Natural killer cell treated with Interleukin-12 subunit alpha and Interleukin-12 subunit beta and Interleukin-15 and Interleukin-18, amount 100 ng/mL, for 72 hours (primary cell): ENCODE measurements at places on chromosomes 13 and 19. TPM values are rescaled to one million over a fixed set of nuclear protein-coding genes. Genes with fewer than 3 reads are reported as not detected.
A peak's percentile ranks its signal among the peaks of the same experiment; 100 is the strongest.

GRCh38 chr13:49314344-49314882 is 66.7 kb downstream of the CDADC1 start:
- no peaks in the 10 kb centered on the region for H3K4me1 ChIP-seq
- no peaks in the 10 kb centered on the region for H3K36me3 ChIP-seq
- H3K27ac ChIP-seq = peak overlapping the region; percentile 12

GRCh38 chr19:18311502-18312091 is 11.3 kb downstream of the LSM4 start:
- no peak overlapping the region for H3K27ac ChIP-seq
- no peaks in the 10 kb centered on the region for H3K27me3 ChIP-seq
- no peaks in the 10 kb centered on the region for H3K4me1 ChIP-seq

GRCh38 chr13:99266827-99267226 is 8.6 kb upstream of the GPR18 start:
- no peak overlapping the region for H3K4me3 ChIP-seq
- no peak for DNase-seq
- H3K4me1 ChIP-seq = peaks cover 35% of the 10 kb centered on the region
- no peak overlapping the region for H3K27ac ChIP-seq
- H3K27me3 ChIP-seq = no peaks in the 10 kb centered on the region
- peaks cover under 1% of the 10 kb centered on the region for H3K36me3 ChIP-seq

DNA sequence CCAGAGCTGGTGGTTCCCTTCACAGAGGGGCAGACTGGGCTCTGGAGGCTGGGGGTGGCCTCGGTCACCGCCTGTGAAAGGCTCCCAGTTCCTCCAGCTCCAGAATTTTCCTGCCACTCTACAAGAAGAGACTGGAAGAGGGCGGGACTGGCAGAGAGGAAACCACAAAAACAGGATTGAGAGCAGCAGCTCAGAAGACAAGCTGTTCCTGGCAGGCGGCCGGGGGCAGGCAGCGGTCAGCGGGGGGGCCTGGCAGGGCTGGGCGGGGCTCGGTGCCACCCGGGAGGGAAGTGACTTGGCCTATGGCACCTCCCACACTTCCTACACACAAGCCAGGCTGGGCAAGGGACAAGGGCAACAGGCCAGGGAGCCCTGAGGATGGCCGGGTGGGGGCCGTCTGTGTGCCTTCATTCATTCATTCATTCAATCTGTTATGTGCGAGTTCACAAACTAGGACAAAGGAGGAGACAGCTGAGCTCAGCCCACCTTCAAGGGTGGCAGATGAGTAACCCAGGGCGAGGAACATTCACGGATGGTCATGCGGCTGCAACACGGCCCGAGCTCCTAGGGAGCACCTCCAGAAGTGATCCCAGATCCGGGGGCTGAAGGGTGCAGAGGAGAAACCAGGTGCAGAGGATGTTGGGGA is 16.9 kb upstream of the BTBD2 start:
- peak overlapping the region; percentile 92 for H3K27ac ChIP-seq
- no peak for DNase-seq
- no peaks in the 10 kb centered on the region for H3K36me3 ChIP-seq
- H3K4me3 ChIP-seq = peak overlapping the region; percentile 63
- H3K27me3 ChIP-seq = no peaks in the 10 kb centered on the region

GRCh38 chr19:39014037-39014436 is 18.3 kb downstream of the FBXO27 start:
- no peaks in the 10 kb centered on the region for H3K4me1 ChIP-seq
- DNase-seq = no peak
- no peak overlapping the region for H3K4me3 ChIP-seq
- H3K36me3 ChIP-seq = no peaks in the 10 kb centered on the region

DNA sequence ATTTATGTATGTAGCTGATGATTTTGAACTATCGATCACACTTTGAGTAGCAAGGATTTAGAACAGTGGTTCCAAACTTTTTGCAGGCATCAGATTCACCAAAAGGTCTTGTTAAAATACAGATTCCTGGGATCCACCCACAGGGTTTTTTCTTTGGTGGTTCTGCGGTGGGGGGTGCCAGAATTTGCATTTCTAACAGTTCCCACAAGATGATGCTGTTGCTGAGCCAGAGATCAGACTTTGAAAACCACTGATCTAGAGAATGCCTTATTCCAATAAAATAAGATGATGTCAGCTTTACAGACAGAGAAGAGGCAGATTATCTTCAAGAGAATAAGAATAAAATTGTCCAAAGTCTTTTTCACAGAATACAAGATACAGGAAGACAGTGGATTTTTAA is 80.9 kb upstream of the SHISA2 start:
- no peak overlapping the region for H3K4me3 ChIP-seq
- H3K27ac ChIP-seq = no peak overlapping the region
- H3K4me1 ChIP-seq = no peaks in the 10 kb centered on the region
- H3K36me3 ChIP-seq = no peaks in the 10 kb centered on the region
- no peak for DNase-seq

DNA sequence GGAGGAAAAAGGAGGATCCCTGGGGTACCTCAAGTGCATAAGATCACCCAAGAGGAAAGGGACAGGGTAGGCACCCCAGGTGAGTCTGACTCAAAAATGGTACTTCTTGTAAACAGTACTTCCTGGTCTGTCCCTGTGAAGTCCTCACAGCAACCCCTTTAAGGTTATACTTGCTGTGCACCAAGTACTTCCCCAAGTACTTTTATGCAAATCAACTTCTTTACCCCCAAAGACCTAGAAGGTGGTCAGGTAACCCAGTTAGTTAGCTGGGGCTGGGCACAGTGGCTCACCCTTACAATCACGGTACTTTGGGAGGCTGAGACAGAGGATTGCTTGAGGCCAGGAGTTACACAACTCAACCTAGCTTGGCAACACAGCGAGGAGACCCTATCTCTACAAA is 2.5 kb downstream of the CALR start:
- H3K27ac ChIP-seq = peak overlapping the region; percentile 98
- H3K4me1 ChIP-seq = peaks cover 51% of the 10 kb centered on the region
- H3K4me3 ChIP-seq = peak overlapping the region; percentile 97

GRCh38 chr19:3467437-3468198 is 12.7 kb downstream of the SMIM24 start:
- H3K4me1 ChIP-seq = no peaks in the 10 kb centered on the region
- peaks cover 2% of the 10 kb centered on the region for H3K36me3 ChIP-seq
- H3K27me3 ChIP-seq = no peaks in the 10 kb centered on the region
- no peak for DNase-seq

GRCh38 chr19:30898353-30899103 is 450.7 kb downstream of the TSHZ3 start:
- H3K4me1 ChIP-seq = no peaks in the 10 kb centered on the region
- no peak for DNase-seq
- H3K27ac ChIP-seq = no peak overlapping the region
- peaks cover 2% of the 10 kb centered on the region for H3K27me3 ChIP-seq

DNA sequence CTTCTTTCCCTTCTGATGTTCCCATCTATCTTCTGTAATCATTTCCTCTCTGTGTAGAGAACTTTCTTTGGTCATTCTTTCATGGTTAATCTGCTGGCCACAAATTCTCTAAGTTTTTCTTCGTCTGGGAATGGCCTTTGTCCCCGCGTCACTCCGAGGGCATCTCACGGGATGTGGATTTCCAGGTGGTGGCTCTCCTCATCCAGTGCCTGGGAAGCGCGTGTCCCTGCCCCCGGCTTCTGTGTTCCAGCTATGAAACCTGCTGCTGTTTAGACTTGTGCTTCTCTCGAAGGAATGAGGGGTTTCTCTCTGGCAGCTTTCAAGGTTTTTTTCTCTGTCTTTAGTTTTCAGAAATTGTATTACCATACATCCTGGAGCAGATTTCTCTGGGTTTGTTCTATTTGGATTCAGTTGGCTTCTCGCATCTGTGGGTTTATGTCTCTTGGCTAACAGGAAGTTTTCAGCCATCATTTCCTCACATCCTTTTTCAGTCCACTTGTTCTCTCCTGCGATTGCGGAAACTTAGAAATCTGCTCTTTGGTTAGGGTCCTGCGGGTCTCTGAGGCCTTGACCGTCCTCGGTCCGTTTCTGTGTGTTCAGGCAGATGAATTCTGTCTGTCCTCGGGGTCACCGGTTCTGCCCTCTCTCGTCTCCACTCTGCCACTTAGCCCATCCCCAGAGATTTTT is 36.9 kb upstream of the DCUN1D2 start:
- peaks cover 5% of the 10 kb centered on the region for H3K4me1 ChIP-seq
- H3K4me3 ChIP-seq = no peak overlapping the region
- no peak for DNase-seq

GRCh38 chr13:73368608-73369007 is 309.8 kb downstream of the KLF5 start:
- no peak overlapping the region for H3K4me3 ChIP-seq
- no peaks in the 10 kb centered on the region for H3K4me1 ChIP-seq
- no peaks in the 10 kb centered on the region for H3K27me3 ChIP-seq
- no peak overlapping the region for H3K27ac ChIP-seq
- no peaks in the 10 kb centered on the region for H3K36me3 ChIP-seq
- DNase-seq = no peak

- no peaks in the 10 kb centered on the region for H3K27me3 ChIP-seq
- no peaks in the 10 kb centered on the region for H3K36me3 ChIP-seq
- peak overlapping the region; percentile 87 for H3K4me3 ChIP-seq
- H3K4me1 ChIP-seq = peaks cover 35% of the 10 kb centered on the region
- no peak for DNase-seq
Measured at GRCh38 chr19:10961073-10961860, 437 bp downstream of the SMARCA4 start.

GRCh38 chr19:48603001-48603400 is 3.5 kb upstream of the SPACA4 start:
- no peak for DNase-seq
- H3K27ac ChIP-seq = no peak overlapping the region
- H3K36me3 ChIP-seq = no peaks in the 10 kb centered on the region
- no peaks in the 10 kb centered on the region for H3K4me1 ChIP-seq

DNA sequence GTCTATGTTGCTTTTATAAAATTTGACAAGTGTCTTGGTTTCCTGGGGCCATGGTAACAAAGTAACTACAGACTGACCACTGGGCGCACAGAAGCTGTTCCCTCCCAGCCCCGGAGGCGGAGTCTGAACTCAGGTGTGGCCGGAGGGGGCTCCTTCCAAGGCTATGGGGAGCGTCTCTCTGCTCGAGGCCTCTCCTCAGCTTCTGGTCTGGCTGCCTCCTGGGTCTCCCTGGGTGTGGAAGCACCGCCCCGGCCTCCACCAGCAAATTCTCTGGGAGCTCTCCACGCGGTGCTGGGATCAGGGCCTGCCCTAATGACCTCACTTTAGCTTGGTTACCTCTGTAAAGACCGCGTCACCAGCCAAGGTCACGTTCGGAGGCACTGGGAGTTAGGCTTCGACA is 45.7 kb upstream of the F7 start:
- H3K27ac ChIP-seq = no peak overlapping the region
- no peak overlapping the region for H3K4me3 ChIP-seq
- DNase-seq = no peak

- H3K4me1 ChIP-seq = no peaks in the 10 kb centered on the region
- H3K36me3 ChIP-seq = no peaks in the 10 kb centered on the region
- no peak overlapping the region for H3K4me3 ChIP-seq
- no peaks in the 10 kb centered on the region for H3K27me3 ChIP-seq
- H3K27ac ChIP-seq = no peak overlapping the region
Measured at GRCh38 chr13:91655731-91656130, 257.3 kb downstream of the GPC5 start.

PLPPR3 gene
- total RNA-seq = not detected

METTL21C gene
- not detected for total RNA-seq

IL17D gene
- total RNA-seq = 0.22 TPM

ANGPTL4 gene
- not detected for total RNA-seq

LAMP1 gene
- total RNA-seq = 108 TPM

TYROBP gene
- total RNA-seq = 235 TPM
